Small intestine (tissue), 16 donors: ENCODE measurements at places on chromosomes 12 and 14. TPM values are rescaled to one million over a fixed set of nuclear protein-coding genes. Genes with fewer than 3 reads are reported as not detected.

The LRRIQ1 gene
- not detected for polyA plus RNA-seq

The CISTR gene
- not detected for polyA plus RNA-seq

The PTGER2 gene
- polyA plus RNA-seq: 0.45 TPM

The RAP1B gene
- 106 TPM for polyA plus RNA-seq

The KRT75 gene
- polyA plus RNA-seq: not detected

The TMPRSS12 gene
- polyA plus RNA-seq: 0.03 TPM

The MSRB3 gene
- polyA plus RNA-seq: 12.7 TPM

The ZC2HC1C gene
- polyA plus RNA-seq: 15.9 TPM

The PARPBP gene
- polyA plus RNA-seq: 1.1 TPM

The TGM1 gene
- 1.8 TPM for polyA plus RNA-seq

The ISM2 gene
- polyA plus RNA-seq: 0.03 TPM

GRCh38 chr14:55353686-55354467 lies 57.8 kb downstream of the ATG14 start:
- H3K36me3 ChIP-seq: peaks cover 45% of the 10 kb centered on the region
- H3K27ac ChIP-seq: no peak overlapping the region
- no peaks in the 10 kb centered on the region for H3K4me1 ChIP-seq
- no peaks in the 10 kb centered on the region for H3K27me3 ChIP-seq
- no peak for DNase-seq

GRCh38 chr12:108296945-108297344 lies 42.2 kb downstream of the CMKLR1 start:
- DNase-seq: no peak
- H3K27ac ChIP-seq: no peak overlapping the region
- no peaks in the 10 kb centered on the region for H3K27me3 ChIP-seq
- no peaks in the 10 kb centered on the region for H3K36me3 ChIP-seq
- H3K4me3 ChIP-seq: no peak overlapping the region

DNA sequence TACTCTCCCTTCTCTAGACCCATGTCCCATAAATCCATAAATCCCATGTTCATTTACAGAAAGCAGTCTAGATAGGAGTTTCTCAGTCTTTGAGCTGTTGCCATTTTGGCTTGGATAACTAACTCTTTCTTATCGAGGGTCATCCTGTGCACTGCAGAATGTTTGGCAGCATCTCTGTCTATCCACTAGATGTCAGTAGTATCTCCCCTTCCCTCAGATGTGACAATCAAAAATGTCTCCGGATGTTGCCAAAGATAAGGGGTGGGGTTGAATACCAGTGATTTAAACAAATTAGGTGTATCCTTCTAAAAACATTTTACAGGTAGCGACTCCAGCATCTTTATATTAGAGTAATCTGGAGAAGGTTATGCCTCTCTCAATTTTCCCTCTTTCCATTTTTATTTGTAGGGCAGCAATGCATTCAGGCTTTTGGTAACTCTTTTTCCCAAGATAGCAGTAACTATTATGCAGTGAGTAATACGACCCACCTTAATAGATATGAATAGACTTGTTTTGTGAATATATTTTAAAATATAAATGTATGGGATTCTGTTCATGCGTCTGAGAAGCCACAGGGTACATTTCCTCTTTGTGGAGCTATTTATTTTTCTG lies 100.7 kb downstream of the LRRK2 start:
- no peaks in the 10 kb centered on the region for H3K27me3 ChIP-seq
- no peaks in the 10 kb centered on the region for H3K36me3 ChIP-seq
- no peaks in the 10 kb centered on the region for H3K4me1 ChIP-seq
- peak; percentile 4 for DNase-seq

GRCh38 chr12:85280165-85280983 lies at the start of gene ALX1:
Gene ALX1, plus strand, starts transcription at chr12:85280220. Its CDS starts 42 bp downstream, at chr12:85280262.
- no peak within 1 kb of the TSS for H3K27ac ChIP-seq
- peak; percentile 68 for DNase-seq
- H3K27me3 ChIP-seq: peaks cover 26% of the 10 kb centered on the region
- peak within 1 kb of the TSS; percentile 34 for H3K4me3 ChIP-seq
- no peaks in the 10 kb centered on the region for H3K36me3 ChIP-seq
- no peaks in the 10 kb centered on the region for H3K4me1 ChIP-seq

DNA sequence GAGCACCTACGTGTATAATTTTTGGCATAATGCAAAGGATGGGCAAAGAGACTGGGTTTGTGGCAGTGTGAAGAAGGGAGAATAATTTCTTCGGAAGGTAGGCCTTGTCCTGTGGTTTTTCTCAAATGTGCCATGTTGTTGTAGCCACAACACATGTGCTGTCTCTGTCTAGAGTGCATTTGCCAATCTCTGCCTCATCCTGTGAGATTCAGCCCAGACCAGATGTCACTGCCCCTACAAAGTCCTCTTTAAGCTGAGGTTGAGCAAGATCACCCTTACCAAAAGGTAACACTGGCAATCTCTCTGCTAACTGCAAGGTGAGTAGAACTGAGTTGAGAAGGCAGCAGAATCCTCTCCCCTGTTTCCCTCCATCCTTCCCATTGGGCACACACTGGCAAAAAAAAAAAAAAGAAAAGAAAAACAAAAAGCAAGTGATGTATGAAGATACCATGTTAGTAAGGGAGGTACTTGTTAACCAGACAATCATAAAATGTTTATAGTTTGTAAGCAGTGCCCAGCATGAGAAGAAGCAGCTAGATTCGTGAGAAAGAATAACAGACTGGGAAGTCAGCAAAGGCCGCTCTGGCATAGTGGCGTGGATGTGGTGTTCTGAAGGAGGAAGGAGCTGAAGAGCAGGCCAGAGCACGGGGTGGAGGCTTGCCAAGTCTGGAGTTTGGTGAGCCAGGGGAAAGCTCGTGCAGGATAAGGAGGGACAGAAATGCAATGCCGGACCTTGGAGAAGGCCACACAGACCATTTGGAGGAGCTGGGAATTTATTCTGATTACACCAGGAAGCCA lies 18.9 kb downstream of the DYRK2 start:
- H3K4me3 ChIP-seq: no peak overlapping the region
- peaks cover 2% of the 10 kb centered on the region for H3K36me3 ChIP-seq
- H3K4me1 ChIP-seq: no peaks in the 10 kb centered on the region
- DNase-seq: no peak

GRCh38 chr12:79358716-79359300 lies 332.0 kb downstream of the PAWR start:
- no peaks in the 10 kb centered on the region for H3K36me3 ChIP-seq
- no peak overlapping the region for H3K4me3 ChIP-seq
- no peaks in the 10 kb centered on the region for H3K27me3 ChIP-seq
- no peak overlapping the region for H3K27ac ChIP-seq
- DNase-seq: no peak

DNA sequence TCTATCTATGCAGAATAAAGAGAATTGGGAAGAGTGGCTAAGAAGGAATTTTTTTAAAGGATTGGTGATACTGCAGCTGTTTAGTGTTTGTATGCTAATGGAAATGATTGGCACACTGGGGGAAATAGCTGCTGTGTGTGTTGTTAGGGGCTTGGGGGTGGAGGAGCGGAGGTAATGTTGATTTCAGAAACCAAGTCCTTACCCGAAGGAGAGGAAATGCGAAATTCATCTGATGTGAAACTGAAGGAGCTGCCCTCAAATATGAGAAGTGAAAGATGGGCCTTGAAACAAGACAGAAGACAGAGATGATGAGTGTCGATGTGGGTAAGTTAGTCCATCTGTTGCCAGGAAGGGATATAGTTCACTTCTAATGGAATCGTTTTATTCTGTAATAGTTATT lies 21.2 kb upstream of the RNASE12 start:
- H3K4me3 ChIP-seq: no peak overlapping the region
- H3K27me3 ChIP-seq: no peaks in the 10 kb centered on the region
- no peaks in the 10 kb centered on the region for H3K36me3 ChIP-seq
- no peaks in the 10 kb centered on the region for H3K4me1 ChIP-seq
- no peak for DNase-seq

DNA sequence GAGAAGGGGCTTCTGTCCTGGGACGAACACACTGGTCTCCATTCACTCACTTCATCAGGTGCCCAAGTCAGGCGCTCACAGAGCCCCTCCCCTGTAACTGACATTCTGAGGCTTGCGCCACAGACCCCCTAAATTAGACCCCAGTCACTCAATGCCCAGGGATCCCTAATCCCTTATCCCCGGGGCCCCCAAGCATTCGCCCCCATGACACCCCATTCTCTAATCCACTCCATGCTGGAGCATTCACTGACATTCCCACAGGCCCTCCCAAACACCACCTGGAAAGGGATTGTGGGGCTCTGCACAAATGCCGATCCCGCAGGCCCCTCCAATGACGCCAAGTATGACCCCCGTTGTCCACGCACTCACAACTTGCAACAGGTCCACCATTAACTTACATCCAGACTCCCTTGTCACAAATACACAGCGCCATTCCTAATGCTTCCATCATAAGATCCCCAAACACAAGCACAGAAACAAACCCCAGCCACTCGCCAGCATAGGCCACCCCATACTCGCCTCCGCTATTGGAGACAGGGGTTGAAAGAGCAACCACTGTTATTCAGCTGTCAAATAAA lies 1.5 kb downstream of the ZNF605 start:
- no peaks in the 10 kb centered on the region for H3K36me3 ChIP-seq
- no peaks in the 10 kb centered on the region for H3K4me1 ChIP-seq
- DNase-seq: no peak
- no peaks in the 10 kb centered on the region for H3K27me3 ChIP-seq
- peak overlapping the region; percentile 82 for H3K4me3 ChIP-seq
- no peak overlapping the region for H3K27ac ChIP-seq

GRCh38 chr12:168763-169525 lies 45.0 kb downstream of the SLC6A12 start:
- H3K4me1 ChIP-seq: peaks cover 68% of the 10 kb centered on the region
- no peak overlapping the region for H3K4me3 ChIP-seq
- no peaks in the 10 kb centered on the region for H3K36me3 ChIP-seq
- DNase-seq: no peak
- no peak overlapping the region for H3K27ac ChIP-seq

GRCh38 chr12:91406920-91407341 lies 224.3 kb upstream of the DCN start:
- DNase-seq: no peak
- no peaks in the 10 kb centered on the region for H3K27me3 ChIP-seq
- H3K27ac ChIP-seq: no peak overlapping the region
- no peaks in the 10 kb centered on the region for H3K36me3 ChIP-seq

DNA sequence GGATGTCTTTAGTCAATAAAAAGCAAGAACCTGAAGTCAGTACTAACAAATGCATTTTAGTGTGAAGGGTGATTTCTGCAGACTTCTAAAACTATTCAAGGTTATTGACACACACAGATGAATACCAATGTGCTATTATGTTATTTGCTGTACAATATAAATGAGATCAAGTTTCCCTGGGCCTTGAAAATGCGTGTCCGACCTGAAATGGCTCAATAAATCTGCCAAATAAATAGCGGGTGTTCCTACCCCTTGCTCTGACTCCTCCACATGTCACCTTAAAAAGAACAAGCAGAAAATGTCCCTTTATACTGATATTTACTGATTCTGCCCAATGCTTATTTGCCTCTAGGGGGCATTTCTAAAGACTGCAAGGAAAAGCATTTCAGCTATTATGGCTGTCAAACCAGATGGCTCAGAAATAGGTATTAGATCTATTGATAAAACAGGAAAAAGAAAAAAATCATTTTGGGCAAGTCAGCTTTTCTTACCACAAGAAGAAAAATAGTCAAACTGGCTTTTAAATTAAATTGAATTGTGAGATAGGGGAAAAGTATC lies 367.3 kb upstream of the KITLG start:
- H3K36me3 ChIP-seq: no peaks in the 10 kb centered on the region
- no peak for DNase-seq
- H3K27ac ChIP-seq: no peak overlapping the region
- H3K4me3 ChIP-seq: no peak overlapping the region
- H3K27me3 ChIP-seq: no peaks in the 10 kb centered on the region

- H3K4me1 ChIP-seq: no peaks in the 10 kb centered on the region
- H3K27ac ChIP-seq: no peak overlapping the region
- H3K36me3 ChIP-seq: no peaks in the 10 kb centered on the region
- DNase-seq: no peak
- no peak overlapping the region for H3K4me3 ChIP-seq
These were observed 24.8 kb downstream of the C12orf71 start for GRCh38 chr12:27057543-27057942.

DNA sequence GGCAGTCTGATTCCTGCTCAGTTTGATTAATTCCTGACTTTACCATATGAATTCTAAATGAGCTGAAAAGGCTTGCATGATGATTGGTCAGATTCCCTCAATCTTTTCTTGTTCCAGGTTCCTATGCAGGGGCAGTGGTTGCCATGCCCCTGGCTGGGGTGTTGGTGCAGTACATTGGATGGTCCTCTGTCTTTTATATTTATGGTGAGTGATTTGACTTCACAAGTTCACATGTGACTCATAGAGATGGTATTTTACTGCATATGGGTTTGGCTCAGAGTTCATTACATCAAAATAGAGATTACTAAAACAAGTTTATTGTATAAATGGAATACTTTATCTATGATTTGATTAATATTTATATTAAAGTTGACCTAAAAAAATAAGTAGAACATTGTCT lies 44.8 kb downstream of the SLC17A8 start:
- H3K27ac ChIP-seq: no peak overlapping the region
- no peaks in the 10 kb centered on the region for H3K36me3 ChIP-seq
- peak; percentile 85 for DNase-seq
- H3K27me3 ChIP-seq: no peaks in the 10 kb centered on the region

DNA sequence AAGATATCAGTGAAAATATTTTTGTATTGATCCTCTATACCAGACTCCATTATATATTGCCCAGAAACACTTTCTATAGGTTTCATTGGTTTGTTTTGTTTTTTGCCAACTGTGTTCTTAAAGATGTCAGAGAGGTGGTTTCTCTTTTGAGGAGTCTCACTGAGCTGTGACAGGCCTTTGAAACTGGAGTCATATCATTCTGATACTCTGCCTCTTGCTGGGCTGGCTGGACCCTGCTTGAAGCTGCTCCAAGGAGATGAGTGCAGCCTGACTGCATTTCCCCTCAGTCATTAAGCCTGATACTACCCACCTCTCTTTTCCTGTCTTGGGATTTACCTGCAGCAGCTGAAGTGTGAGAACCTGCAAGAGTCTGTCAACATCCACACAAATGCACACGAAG lies 16.4 kb upstream of the TAS2R30 start:
- H3K4me1 ChIP-seq: no peaks in the 10 kb centered on the region
- H3K27ac ChIP-seq: no peak overlapping the region
- no peaks in the 10 kb centered on the region for H3K36me3 ChIP-seq

GRCh38 chr14:71498212-71498611 lies 434.0 kb upstream of the RGS6 start:
- H3K4me3 ChIP-seq: no peak overlapping the region
- DNase-seq: no peak
- no peak overlapping the region for H3K27ac ChIP-seq

- no peaks in the 10 kb centered on the region for H3K27me3 ChIP-seq
- no peaks in the 10 kb centered on the region for H3K4me1 ChIP-seq
- no peak overlapping the region for H3K27ac ChIP-seq
- no peak for DNase-seq
These were observed 751.8 kb downstream of the GALC start for GRCh38 chr14:87241018-87241768.

DNA sequence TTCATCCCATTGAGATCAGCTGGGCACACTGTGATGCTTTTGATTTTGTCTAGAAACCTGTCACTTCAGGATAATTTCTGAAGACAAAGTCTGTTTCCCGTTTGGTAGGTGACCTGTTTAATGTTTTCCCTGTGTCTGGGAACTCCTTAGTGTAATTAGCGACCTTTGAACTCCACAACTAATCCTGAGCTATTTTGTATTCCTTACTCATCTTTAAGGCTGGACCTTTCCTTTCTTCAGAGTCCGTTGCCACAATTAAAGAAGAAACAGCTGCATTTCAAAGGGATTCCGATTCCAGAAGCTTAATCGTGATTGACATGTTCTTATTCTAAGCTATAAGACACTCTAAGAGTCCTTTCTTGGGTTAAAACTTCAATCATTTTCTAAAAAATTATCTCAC lies 22.0 kb downstream of the AP5M1 start:
- no peak overlapping the region for H3K27ac ChIP-seq
- no peak overlapping the region for H3K4me3 ChIP-seq
- no peaks in the 10 kb centered on the region for H3K4me1 ChIP-seq
